Stimulated activated naive B cell treated with anti-CD40 and anti-IgM and Interleukin-4, amounts not matched to agents 10 μg/mL and 1 μg/mL and 100 μg/mL, for 72 hours (primary cell): ENCODE measurements at places on chromosomes 5 and 9.

DNA sequence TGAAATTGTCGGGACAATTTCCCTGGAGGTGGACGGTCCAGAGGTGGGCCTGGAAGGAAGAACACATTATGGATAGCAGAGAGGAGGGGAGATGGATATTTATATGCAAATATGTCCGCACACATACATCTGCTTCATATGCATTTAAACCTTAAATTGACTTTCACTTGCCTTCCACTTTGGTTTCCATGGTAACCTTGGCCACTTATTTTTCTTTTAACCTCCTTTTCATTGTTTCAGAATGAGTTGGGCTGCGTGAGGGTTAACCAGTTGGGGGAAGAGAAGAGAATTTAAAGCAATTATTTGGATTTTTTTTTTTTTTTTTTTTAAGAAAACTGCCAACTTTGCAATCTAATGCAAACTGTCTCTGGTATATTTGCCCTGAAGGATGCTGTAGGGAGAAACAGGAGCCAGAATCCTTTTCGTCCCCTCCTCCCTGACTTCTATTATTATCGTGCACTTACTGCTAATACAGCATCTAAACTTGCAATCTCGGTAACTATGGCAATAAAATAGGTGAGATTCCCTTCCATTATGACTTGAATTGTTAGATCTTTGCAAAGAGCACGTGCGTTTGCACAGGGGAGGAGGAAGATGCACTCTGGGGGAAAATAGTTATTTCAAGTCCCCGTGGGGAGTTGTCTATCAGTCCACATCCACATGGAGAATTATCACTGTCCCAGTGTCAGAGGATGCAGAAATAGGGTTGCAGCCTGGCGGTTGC lies 35.6 kb downstream of the TLR4 start:
- no peak for DNase-seq
- no peaks in the 10 kb centered on the region for H3K36me3 ChIP-seq
- no peak overlapping the region for H3K4me3 ChIP-seq
- no peak overlapping the region for H3K27ac ChIP-seq
- H3K27me3 ChIP-seq: peaks cover 17% of the 10 kb centered on the region

DNA sequence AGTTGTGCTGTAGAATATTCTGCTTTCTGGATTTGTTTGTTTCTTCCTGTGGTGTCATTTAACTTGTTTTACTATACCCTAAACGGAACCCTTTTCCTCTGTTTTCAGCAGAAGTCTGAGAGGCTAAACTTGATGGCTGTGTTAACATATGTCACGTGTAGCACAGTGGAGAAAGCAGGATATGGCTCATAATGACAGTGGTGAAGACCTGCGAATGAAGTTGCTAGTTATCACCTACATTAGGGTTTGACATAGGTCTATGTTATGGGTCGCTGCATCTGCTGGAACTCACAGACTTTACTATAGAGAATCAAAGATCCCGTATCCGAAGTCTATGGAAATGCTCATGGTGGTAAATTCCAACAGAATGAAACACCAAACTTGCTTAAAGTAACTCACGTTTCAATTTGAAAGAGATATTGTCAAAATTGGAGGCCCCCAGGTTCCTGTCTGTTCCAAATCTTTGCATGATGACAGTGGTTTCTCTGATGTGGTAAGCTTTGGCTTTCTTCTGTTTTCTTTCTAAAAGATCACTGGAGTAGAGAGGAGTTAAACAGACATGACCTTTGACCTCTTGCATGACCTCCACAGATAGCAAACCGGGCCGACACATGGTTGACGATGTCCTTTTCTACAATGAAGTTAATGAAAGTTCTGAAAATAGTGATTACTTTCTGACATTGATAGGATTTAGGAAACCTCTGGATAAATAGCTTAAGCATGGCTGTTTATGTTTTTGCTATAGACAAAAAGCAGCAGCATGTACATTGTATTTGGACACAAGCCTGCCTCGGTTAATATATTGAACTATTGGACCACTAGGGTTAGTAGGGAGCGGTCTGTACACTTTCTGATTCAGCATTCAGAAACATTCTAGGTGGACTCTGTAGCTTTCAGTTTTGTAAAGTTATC lies 3.1 kb upstream of the CATSPER3 start:
- no peaks in the 10 kb centered on the region for H3K27me3 ChIP-seq
- H3K4me1 ChIP-seq: no peaks in the 10 kb centered on the region
- no peak for DNase-seq
- H3K36me3 ChIP-seq: peaks cover 22% of the 10 kb centered on the region
- no peak overlapping the region for H3K4me3 ChIP-seq

- H3K27me3 ChIP-seq: peaks cover 1% of the 10 kb centered on the region
- H3K4me3 ChIP-seq: no peak overlapping the region
- peaks cover 8% of the 10 kb centered on the region for H3K4me1 ChIP-seq
- DNase-seq: no peak
These were observed 470.3 kb downstream of the ZNF608 start for GRCh38 chr5:124276166-124276565.

- H3K27me3 ChIP-seq: no peaks in the 10 kb centered on the region
- no peak for DNase-seq
- peaks cover 1% of the 10 kb centered on the region for H3K36me3 ChIP-seq
- no peak overlapping the region for H3K4me3 ChIP-seq
- H3K27ac ChIP-seq: no peak overlapping the region
- peaks cover 15% of the 10 kb centered on the region for H3K4me1 ChIP-seq
These were observed 135.9 kb downstream of the GCNT1 start for GRCh38 chr9:76594764-76595424.

DNA sequence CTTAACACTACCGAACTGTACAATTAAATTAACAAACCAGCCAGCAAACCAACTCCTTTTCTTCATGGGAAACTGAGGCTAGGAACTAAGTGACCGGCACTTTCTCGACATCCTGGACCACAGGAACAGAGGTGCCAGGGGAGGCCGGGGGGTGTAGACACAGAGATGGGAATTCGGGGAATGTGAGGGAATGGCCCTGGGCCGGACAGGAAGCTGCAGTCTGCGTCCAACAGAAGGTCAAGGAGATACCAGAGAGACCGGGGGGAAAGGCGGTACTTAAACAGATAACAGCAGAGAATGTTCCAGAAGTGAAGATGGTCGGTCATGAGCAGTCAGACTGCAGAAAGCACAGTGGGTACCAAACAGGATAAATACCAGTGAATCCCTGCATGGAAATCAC lies 40.3 kb downstream of the DBH start:
- no peak overlapping the region for H3K27ac ChIP-seq
- no peak overlapping the region for H3K4me3 ChIP-seq
- H3K27me3 ChIP-seq: peaks cover 7% of the 10 kb centered on the region

- peaks cover 36% of the 10 kb centered on the region for H3K36me3 ChIP-seq
- no peak overlapping the region for H3K27ac ChIP-seq
- no peak for DNase-seq
These were observed 11.0 kb downstream of the TRIP13 start for GRCh38 chr5:903756-904096.

DNA sequence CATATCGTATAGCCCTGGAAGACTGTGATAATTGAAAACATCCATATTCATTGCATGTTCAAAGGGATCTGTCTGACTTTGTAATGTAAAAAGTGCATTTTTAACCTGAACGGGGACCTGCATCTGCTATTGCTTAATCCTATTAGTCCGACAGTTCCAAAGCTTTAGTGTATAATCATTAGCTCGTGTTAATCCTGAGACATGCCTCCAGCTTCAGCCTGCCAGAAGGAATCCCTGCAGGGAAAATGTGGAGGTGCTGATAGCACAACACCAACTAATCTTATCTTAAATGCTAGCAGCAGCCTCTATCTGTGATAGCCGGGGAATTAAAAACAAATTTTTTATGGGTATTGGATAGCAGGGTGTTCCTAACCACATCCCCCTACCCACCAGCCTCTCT lies 495.2 kb downstream of the TLE4 start:
- H3K36me3 ChIP-seq: peaks cover 4% of the 10 kb centered on the region
- no peak for DNase-seq
- no peak overlapping the region for H3K4me3 ChIP-seq
- H3K27me3 ChIP-seq: no peaks in the 10 kb centered on the region
- peaks cover 14% of the 10 kb centered on the region for H3K4me1 ChIP-seq
- no peak overlapping the region for H3K27ac ChIP-seq

DNA sequence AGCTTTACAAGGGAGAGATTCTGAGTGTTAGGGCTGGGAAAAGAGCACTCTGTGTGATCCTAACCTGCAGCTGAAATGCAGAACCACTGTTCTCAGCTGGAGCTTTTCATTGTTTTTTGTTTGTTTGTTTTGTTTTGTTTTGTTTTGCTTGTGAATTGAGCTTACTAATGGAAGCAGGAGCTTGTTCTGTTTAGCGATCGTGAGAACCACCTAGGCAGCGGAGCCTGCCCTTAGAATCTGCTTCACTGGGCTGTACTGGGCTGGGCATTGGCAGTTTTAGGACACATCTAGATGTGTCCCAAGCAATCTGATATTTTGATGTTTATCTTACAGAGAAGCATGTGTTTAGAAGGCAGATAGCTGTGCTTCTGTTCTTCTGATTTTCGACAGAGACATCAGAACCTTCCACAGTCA lies 14.3 kb downstream of the SYK start:
- peak overlapping the region; percentile 96 for H3K27ac ChIP-seq
- H3K4me1 ChIP-seq: peaks cover 82% of the 10 kb centered on the region
- H3K27me3 ChIP-seq: no peaks in the 10 kb centered on the region
- no peak for DNase-seq
- peaks cover 41% of the 10 kb centered on the region for H3K36me3 ChIP-seq

DNA sequence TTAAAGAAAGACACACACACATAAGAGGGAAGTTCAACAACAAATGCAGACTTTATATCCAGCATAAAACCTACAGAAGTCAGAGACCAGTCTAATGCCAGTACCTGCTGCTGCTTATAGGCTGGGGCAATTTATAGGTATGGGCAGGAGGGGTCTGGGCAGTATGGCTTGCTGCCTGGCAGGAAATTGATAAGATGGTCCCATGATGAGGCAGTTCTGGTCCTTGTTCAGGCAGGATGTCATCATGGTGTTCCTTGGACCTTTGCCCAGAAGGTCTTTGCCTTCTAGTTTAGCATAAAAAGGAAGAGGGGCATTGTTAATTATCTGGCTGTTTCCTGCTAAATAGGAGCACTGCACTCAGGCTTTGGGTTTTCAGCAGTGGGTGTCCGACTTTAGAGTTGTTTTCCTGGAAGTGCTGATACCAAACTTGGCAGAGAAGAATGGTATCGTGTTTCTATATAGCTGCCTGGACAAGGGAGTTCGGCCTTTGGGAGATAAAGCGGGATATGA lies 10.4 kb upstream of the PDCD1LG2 start:
- H3K27me3 ChIP-seq: peaks cover 24% of the 10 kb centered on the region
- H3K4me1 ChIP-seq: peaks cover 5% of the 10 kb centered on the region
- H3K4me3 ChIP-seq: no peak overlapping the region

- no peak for DNase-seq
- no peaks in the 10 kb centered on the region for H3K36me3 ChIP-seq
- H3K4me1 ChIP-seq: no peaks in the 10 kb centered on the region
- H3K27ac ChIP-seq: no peak overlapping the region
- no peak overlapping the region for H3K4me3 ChIP-seq
These were observed 151.0 kb upstream of the PAPPA start for GRCh38 chr9:116002624-116003023.

DNA sequence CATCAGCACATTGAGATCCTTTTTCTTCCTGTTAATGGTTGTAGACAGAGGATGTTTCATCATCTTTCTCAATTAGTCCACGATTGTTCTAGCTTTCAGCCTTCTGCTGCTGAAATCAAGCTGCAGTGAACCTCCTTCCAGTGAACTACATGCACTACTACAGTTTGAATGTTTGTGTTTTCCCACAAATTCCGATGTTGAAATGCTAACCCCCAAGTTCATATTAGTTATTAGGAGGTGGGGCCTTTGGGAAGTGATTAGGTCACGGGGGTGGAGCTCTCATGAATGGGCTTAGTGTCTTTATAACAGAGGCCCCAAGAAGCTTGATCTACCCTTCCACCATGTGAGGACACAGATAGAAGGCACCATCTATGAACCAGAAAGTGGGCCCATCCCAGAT lies 32.9 kb downstream of the NSG2 start:
- H3K27ac ChIP-seq: no peak overlapping the region
- no peaks in the 10 kb centered on the region for H3K36me3 ChIP-seq
- H3K4me1 ChIP-seq: no peaks in the 10 kb centered on the region
- no peak for DNase-seq

- H3K27me3 ChIP-seq: peaks cover 27% of the 10 kb centered on the region
- no peak overlapping the region for H3K4me3 ChIP-seq
- no peak for DNase-seq
- peaks cover 12% of the 10 kb centered on the region for H3K4me1 ChIP-seq
These were observed 30.4 kb upstream of the FABP6 start for GRCh38 chr5:160198841-160199409.

GRCh38 chr9:131107760-131108159 lies 11.4 kb downstream of the AIF1L start:
- peaks cover 28% of the 10 kb centered on the region for H3K27me3 ChIP-seq
- H3K4me1 ChIP-seq: no peaks in the 10 kb centered on the region
- no peak overlapping the region for H3K27ac ChIP-seq
- H3K4me3 ChIP-seq: no peak overlapping the region
- H3K36me3 ChIP-seq: no peaks in the 10 kb centered on the region

GRCh38 chr9:75739884-75740611 lies 150.4 kb upstream of the PCSK5 start:
- no peak overlapping the region for H3K27ac ChIP-seq
- H3K36me3 ChIP-seq: no peaks in the 10 kb centered on the region
- H3K27me3 ChIP-seq: peaks cover 3% of the 10 kb centered on the region

DNA sequence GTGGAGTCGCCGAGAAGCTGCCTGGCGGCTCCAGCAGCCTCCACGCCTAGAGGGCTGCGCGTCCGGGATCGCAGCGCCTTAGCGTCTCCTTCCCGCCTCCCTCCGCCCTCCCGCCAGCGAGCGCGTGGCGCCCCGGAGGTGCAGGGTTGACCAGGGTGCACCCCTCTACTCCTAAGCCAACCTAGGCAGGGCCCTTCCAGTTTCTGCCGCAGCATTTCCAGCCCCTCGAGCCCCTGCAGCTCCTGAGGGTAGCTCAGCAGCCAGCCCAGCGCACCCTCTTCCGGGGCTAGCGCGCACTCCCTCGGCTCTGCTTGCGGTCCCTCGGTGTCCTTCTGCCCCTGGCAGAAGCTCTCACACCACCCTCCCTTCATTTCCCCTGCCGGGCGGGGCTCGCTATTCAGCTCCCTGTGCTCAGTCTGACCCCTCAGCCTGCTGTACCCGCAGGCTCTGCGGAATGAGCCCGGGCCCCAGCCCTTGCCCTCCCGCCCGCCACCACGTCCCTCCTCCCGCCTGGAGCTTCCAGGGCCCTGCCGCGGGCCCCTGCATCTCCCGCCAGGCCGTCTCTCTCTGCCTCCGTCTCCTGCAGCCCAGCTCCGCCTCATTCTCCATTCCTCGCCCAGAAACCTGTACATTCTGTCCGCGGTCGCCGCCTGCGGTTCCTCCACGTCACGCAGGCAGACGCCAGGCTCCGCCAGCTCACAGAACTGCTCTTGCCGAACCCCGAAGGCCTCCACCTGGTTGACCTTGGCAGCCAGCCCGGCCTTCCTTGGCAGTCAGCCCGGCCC lies 61.8 kb downstream of the SPATA31C2 start:
- no peaks in the 10 kb centered on the region for H3K36me3 ChIP-seq
- DNase-seq: peak; percentile 21
- H3K27me3 ChIP-seq: peaks cover 83% of the 10 kb centered on the region
- H3K27ac ChIP-seq: peak overlapping the region; percentile 91
